ENCODE measurements at places on chromosomes 3 and 15.

GRCh38 chr3:9809239-9809614 lies 835 bp upstream of the TTLL3 start:
- DNase-seq = peak; percentile 22

DNA sequence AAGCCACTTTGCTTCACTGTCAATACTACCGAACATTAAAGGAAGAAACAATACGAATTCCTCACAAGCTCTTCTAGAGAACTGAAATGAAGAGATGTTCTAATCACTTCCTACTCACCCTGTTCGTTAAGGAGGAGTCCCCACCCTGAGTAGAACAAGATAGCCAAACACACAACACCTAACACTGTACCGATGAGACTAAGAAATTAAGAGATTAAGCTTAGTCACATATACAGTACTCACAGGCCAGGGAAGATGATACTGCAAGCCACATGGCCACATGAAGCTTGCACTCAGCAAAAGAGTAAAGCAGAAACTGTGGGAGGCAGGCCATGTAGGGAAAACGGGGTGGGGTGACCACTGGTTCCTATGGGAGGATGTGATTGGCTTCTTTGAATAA lies 48.0 kb downstream of the CGGBP1 start:
- peak; percentile 55 for DNase-seq

- DNase-seq = no peak
Observed at GRCh38 chr3:151169262-151169947, 33.6 kb downstream of the GPR171 start.

DNA sequence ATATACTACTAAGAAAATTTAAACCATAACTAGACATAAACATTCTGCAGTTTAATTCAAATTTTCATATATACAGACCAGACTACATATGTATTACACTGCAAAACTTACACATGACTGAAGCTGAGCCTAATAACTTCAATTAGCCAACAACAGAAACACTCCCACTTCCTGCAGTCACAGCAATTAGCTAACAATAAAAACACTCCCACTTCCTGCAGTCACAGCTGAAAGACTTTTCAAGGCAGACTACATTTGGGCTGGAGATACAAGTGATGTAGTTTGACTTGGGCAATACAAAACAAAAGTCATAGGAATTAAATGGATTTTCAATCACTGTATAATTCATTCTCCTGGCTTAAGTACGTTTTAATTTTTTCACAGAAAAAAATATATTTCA lies 10.3 kb downstream of the TM2D3 start:
- DNase-seq = no peak

DNA sequence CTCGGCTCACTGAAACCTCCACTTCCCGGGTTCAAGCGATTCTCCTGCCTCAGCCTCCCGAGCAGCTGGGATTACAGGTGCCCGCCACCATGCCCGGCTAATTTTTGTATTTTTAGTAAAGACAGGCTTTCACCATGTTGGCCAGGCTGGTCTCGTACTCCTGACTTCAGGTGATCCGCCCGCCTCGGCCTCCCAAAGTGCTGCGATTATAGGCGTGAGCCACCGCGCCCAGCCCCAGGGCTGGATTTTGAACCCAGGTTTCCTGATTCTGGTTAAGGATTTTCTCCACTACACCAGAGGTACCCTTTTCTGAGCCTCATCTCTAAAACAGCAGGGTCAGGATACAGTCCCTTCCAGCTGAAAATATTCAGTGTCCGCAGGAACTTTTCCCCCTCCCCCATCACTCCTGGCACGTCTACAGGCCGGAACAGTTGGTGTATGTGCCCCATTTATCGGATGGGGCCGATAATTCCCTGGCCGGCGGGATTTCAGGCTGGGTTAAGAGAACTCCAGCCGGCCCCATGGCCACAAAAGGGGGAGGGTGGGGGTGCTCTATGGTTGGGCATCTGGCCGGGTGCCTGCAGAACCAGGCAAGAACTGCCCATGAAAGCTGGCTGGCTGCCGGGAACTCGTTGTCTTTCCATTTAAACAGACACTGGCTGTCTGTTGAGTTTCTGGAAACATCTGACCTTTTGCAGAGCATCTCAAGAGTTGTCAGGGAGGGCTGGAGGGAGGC lies 26.8 kb upstream of the SEMA4B start:
- no peak for DNase-seq

GRCh38 chr15:29570121-29570947 lies 251.9 kb downstream of the TJP1 start:
- DNase-seq = no peak

Measured in hematopoietic multipotent progenitor cell treated with erythropoietin and hydrocortisone succinate and interleukin-3 and kit ligand, for 8 days (in vitro differentiated cells).